ENCODE measurements at places on chromosomes 11 and 22.

DNA sequence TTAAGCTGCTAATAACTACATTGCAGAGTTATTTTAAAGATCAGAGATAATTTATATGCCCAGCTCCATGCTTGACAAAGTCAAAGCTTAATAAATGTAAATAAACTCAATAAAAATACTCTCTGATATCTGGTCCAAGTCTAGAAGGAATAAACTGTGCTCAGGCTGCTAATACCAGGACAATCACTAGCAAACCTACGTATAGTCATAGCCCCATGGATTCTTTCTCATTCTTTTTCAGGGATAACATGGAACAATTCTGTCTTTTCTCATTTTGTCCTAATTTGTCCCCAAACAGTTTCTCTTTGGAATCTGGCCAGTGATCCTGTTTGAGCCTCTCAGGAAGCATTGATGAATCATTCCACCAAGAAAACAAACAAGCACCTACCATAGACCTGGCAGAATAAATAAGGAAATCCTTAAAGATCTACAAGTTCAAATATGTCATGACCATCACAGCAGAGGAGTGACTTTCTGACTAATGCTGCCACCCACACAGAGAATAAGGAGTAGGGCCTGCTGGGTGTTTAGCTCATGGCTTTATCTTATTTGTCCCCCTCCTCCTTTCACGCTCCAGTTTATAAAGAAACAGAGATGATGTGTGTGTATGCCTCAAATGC is 14.1 kb upstream of the B3GNT6 start:
- DNase-seq, result no peak

DNA sequence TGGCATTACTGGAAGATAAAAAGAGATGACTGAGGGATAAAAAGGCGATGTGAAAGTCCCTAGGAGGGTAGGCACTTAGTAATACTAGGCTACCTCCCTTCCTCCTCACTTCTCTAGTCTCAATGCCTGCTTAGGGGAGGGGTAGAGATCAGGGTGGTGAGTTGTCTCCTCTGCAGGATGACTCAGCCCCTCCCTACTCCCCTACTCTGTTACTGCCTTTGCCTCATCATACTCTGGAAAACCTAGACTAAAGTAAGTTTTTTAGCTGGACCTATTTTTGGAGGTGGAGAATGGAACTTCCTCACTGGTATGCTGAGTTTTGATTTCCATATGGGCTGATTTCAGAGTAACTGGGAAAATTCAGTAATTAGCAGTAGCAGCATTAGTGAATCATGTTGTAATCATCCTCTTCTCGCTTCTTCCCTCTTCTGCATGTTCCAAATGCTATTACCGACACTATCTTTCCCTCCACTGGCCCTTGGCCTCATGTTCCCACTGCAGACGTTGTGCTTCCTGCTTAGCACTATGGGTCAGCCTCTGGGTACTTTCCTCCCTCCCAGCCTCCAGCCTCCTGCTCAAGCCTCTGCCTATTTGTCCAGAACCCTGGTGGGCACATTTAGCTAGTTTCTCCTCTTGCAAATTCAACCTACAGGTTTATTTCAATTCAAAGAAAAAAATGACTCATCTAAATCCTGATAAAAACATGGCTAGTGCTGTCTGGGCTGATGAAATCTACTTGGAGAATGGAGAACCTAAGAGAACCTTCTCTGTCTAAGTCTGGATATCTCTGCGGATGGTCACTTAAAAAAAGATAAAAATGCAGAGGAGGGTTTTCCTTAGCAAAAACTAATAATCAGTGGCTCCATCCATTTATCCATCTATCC is 281.7 kb downstream of the ST3GAL4 start:
- DNase-seq, result no peak

GRCh38 chr11:71059662-71060061 is 192.7 kb downstream of the SHANK2 start:
- no peak for DNase-seq

DNA sequence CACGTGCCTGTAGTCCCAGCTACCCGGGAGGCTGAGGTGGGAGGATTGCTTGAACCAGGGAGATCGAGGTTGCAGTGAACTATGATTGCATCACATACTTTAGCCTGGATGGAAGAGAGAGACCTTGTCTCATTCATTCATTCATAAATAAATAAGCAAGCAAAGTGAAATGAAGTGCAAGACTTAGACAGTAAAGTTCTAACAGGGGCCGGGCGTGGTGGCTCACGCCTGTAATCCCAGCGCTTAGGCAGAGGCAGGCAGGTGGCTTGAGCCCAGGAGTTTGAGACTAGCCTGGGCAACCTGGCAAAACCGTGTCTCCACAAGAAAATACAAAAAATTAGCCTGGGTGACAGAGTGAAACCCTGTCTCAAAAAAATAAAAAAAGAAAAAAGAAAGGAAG is 1.6 kb upstream of the ZNF280A start:
- DNase-seq, result no peak

DNA sequence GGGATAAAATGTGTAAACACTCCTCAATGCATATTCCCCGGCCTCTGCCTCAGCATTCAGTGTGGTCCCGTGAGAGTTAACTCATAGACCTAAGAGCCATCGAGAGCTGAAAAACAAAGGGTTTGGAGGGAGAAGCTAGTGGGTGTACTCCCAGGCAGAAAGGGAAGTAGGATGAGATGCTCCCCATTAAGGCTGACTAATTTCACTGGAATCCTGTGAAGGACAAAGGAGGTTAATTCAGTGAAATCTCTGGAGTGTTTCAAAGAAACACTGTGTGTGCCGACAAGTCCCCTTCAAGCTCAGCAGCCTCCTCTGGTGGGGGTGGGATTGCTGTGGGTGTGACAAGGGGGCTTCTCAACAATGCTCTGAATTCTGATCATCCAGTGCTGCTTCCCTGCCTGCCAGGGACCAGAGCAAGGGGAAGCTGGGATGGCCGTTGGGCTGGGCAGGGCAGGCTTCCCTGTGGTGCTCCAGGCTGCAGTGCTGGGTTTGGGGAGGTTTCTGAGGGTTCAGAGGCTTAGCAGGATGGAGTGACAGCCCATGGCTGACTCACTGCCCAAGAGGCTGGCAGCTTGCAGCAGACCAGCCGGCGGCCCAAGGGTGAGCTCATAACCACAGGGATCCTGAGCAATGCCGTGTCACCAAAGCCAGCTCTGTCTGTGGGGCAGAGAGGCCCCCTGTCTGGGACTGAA is 61.4 kb upstream of the BMAL1 start:
- DNase-seq, result no peak

DNA sequence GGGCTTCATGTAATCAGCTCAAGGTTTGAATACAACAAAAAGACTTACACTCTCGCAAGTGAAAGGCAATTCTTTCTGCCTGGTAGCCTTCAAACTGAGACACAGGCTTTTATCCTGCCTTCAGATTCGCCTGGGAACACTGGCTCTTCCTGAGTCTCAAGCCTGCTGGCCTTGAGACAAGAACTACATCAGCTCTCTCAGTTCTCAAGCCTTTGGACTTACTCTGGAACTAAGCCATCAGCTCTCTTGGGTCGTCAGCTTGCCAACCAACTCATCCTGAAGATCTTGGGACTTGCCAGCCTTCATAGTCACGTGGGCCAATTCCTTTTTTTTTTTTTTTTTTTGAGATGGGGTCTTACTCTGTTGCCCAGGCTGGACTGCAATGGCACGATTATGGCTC is 35.7 kb upstream of the LRRC10B start:
- DNase-seq, result peak; percentile 51

DNA sequence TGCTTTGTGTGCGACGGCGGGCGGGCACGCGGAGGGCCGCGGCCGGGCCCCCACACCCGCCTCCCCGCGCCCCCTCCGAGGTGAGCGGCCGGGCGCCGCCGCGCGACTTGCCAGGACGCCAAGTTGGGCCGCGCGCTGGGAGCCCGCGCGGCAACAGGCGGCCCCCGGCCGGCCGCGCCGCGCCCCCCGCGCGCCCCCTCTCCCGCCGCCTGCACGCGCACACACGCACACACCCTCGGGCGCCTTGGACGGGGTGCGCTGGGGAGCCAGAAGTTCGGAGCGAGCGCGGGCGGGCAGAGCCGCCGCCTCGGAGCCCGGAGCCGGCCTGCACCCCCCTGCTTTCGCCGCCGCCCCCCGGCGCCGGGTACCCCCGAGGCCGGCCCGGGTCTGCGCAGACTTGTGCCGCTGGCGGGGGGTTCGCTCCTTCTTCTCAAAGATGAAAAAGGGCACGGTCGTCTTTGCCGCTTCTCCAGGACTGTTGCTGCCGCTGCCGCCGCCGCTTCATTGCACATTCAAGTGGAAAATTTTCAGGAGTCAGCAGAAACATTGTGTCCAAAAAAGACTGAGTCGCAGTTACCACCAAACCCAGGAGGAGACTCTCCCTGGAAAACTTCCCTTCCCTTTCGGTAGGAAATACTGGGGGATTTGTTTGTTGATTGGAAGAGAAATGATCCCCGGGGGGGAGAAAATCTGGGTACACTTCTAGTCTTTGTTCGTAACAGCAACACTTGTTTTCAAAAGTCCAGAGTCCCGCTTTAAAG is 895 bp downstream of the TEAD1 start:
- DNase-seq, result peak; percentile 57

DNA sequence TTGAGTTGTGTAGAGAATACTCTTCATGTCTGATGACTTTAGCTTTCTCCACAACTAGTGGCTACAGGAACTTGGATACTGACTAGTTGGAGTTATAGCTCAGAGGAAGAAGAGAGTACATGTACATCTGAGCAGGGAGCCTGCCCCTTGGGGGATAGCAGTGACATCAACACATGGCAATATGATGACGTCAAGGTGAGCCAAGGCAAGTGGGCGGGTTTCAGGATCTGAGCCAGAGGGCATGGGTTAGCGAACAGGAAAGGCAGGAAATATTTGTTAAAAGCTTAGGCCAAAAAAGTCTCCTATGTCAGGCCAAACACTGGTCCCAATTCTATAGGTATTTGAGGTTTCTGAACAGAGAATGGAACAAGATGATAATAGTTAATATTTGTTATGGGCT is 42.0 kb upstream of the HORMAD2 start:
- no peak for DNase-seq

GRCh38 chr11:131191606-131192005 is 178.8 kb upstream of the NTM start:
- DNase-seq, result no peak

- DNase-seq, result no peak
These were observed 2.0 kb downstream of the IFT27 start for GRCh38 chr22:36773935-36774334.

GRCh38 chr11:29914203-29914930 is 102.5 kb downstream of the KCNA4 start:
- no peak for DNase-seq

DNA sequence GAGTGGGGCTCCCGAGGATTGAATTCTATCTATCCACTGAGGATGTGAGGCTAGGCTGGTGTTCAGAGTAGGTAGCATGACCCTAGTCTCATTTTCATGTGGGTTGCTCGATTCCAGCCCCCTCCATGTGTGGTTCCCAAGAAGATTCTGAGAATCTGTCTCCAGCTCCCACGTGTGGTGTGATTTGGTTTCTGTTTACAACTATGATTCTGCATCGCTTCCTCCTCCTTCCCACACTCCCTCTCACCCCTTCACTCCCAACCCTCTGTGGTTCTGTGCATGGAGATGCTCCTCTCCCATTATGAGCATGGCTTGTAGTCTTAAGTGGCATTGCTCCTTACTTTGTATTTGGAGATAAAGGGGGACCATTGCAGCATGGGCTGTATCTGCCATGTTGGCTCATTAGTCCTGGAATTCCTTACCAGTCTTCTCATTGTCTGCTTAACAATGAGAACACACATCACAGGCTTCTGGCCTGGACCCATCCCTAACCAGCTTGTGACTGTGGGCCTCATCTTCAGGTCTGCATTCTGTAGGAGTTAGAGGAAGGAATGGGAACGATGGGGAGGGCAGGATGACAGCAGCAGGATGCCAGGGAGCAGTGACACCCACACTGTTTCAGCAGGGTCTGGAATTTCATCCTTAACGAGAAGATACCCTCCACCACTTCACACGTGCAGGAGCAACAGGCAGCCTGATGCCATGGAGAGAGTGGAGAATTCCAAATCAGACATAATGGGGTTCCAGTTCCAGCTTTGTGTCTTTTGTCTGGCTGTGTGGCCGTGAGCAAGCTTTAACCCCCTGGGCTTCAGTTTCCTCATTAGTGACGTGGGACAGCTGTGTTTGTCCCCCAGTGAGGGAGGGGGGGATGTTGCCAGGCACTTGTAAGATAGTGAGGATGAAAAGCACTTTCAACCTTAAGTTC is 86.0 kb downstream of the CCDC81 start:
- DNase-seq, result no peak

DNA sequence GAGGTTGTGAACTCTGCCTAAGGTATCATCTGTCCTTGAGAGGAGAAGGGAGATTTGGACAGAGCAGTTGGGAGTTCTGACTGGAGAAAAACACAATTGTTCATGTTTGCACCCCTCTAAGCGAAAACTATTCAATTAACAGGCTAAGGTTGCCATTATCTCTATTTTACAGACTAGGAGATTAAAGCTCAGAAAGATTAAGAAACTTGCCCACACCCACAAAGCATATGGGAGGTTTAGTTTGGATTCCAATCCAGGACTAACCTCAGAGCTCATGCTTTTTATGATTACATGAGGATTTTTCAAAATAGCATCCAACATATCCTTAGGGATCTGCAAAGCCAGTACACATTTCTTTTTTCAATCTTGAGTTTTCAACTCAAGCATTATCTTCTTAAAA is 22.0 kb downstream of the GAB2 start:
- no peak for DNase-seq

DNA sequence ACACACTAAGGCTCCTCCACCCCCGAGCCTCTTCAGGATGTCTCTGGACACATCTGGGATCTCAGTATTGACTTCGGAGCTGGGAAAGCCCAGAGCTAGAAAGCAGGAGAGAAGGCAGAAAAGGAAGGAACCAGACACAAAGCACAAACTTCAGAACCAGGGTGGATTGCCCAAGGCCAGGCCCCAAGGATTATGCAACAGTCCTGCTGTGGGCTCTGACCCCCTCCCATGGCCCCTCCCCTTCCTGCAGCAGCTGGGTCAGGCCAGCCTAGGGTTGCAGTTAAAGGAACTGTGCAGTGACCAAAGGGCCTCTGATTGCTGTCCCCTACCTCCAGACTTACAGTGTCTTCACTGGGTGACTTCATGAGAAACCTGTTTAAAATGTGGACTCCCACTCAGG is 5.3 kb downstream of the KCNE3 start:
- peak; percentile 73 for DNase-seq

- DNase-seq, result no peak
These were observed 101.4 kb upstream of the ARHGAP42 start for GRCh38 chr11:100585728-100586127.

DNA sequence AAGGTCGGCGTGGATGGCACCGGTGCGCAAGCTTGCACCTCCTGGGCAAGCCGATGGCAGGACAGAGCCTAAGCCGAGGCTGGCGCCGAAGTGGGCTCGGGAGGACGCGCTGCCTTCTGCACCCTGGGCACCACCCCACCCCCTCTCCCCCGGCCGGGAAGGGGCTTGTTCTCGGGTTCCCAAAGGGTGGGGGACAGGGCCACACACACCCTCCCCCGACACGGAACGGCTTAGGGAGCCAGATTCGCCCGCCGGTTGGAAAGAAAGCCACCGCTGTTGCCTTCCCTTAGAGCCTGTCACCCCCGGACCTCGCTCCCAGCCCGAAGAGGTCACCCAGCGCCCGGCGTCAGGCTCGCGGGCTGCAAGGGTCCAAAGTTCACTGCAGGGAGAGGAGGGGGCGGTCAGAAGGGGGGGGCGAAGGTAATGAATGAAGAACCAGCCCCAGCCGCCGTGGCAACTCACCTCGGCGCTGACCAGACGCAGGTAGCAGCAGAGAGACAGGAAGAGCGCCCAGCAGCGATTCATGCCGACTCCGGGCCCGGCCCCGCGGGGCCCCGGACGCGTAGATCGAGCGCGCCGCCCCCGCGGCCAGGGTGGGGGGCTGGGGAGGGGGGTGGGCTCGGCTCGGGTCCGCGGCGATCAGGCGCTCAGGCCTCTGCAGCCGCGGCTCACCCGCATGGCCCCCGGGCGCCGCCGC is 1.2 kb downstream of the PDGFB start:
- no peak for DNase-seq
